ENCODE measurements at places on chromosomes 5 and 9. TPM values are rescaled to one million over a fixed set of nuclear protein-coding genes. Genes with fewer than 3 reads are reported as not detected.

Gene C7
- total RNA-seq = not detected

Gene MAMDC2
- 20.5 TPM for total RNA-seq

Gene OTP
- total RNA-seq = not detected

Gene SPARC
- 1,783 TPM for total RNA-seq

Gene SLC36A2
- not detected for total RNA-seq

Gene SCGB3A2
- not detected for total RNA-seq

Gene RAPGEF1
- 81.6 TPM for total RNA-seq

Gene KIF4B
- total RNA-seq = 0.29 TPM

Gene SPINK7
- total RNA-seq = not detected

Gene ELOVL7
- 0.13 TPM for total RNA-seq

Gene BAAT
- 0.07 TPM for total RNA-seq

Gene MVB12B
- total RNA-seq = 3.5 TPM

Gene ALDH1A1
- total RNA-seq = 57.0 TPM

Gene BRD8
- total RNA-seq = 61.6 TPM

Gene GFRA3
- not detected for total RNA-seq

Gene GTF3C4
- total RNA-seq = 37.0 TPM

Gene PCDHA9
- 0.07 TPM for total RNA-seq

Gene FIBCD1
- not detected for total RNA-seq

Gene RASGRF2
- 28.9 TPM for total RNA-seq

Gene TLX3
- not detected for total RNA-seq

Gene C9orf50
- not detected for total RNA-seq

Gene IFNA21
- not detected for total RNA-seq

Gene FBP2
- total RNA-seq = not detected

Gene RORB
- not detected for total RNA-seq

Gene SLC6A18
- not detected for total RNA-seq
